ENCODE measurements at places on chromosomes 7 and 10. TPM values are rescaled to one million over a fixed set of nuclear protein-coding genes. Genes with fewer than 3 reads are reported as not detected.

- no peak for DNase-seq
These were observed 59.7 kb upstream of the HABP2 start for GRCh38 chr10:113493195-113493594.

DNA sequence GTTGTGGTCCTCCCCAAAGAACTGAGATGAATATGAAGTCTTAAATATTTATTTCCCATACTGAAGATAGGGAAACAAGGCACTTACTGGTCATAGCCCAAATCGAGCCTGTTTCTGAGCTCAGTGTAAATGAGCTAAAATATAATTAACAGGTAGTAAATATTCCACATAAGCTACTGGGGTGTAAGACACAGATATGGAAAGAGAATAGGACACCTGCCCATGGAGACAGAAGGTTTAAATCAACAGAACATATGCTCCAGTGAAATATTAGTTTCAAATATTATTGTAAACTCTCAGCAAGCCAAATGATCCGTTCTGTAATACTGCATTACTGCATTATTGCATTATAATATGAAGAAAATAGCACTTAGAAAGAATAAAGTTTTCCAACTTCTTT is 537.9 kb downstream of the ANKRD7 start:
- no peak for DNase-seq

DNA sequence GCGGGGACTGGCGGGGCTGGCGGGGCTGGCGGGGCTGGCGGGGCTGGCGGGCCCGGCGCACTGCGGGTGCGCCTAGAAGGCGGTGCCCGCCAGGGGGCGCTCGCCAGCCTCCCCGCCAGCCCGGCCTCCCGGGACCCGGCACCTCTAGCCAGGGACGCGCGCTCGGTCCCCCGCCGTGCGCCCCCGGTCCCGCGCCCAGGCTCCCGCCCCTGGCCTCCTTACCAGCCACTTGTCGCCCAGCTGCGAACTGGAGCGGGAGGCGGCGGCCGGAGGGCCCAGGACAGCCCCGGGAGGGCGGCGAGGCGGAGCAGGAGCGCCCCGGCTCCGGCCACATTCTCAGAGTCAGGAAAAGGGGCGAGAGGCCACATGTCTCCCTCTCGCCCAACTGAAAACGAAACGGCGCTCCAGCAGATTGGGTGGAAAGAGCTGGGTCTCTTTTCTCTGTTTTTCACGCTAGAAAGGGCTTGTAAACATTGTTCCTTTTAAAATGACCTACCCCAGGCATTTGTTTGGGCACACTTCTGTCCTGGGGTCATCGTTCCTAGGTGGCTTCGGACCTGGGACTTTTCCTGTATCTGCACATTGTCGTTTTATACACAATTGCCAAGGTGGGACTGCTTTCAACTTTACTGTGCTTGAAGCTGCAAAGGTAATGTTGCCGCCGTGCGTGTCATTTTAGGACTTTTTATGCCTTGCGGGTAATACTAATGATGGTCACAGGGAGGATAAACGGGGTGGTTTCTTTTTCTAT is 378 bp upstream of the PRKCQ start:
- DNase-seq: peak; percentile 73

DNA sequence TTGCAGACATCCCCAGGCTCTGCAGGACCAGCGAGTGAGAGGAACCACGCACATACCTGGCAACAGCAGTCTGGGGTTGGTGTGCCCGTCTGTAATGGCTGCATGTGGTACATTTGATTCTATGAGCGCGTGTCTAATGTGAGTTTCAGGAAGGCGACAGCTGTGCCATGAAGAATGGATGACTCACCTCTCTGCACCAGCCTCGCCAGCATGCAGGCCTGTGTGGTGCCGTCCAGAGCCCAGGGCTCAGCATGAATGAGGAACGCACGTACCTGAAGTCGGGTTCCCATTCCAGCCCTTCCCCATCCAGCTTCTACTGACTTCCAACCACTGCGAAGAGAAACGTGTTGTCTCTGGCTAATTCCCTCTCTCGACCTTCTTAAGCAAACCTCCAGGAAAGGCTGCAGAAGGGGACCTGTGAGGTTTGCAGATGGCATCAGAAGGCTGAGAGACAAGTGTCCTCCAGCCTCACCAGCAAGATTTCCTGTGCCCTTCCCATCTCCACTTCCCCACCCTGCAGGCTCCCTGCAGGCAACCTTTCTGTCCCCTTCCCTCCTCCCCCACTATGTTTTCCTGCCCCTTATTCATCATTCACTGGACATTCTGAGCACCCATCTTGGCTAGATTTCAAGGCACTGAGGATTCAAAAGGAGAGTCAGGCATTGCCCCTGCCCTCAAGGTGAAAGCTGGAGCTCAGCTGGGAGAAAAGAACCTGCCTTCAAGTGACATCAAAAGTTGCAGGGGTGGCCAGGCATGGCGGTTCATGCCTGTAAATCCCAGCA is 54.3 kb downstream of the ASB13 start:
- DNase-seq: no peak

GRCh38 chr7:151375530-151376217 is 34.1 kb downstream of the NUB1 start:
- no peak for DNase-seq

DNA sequence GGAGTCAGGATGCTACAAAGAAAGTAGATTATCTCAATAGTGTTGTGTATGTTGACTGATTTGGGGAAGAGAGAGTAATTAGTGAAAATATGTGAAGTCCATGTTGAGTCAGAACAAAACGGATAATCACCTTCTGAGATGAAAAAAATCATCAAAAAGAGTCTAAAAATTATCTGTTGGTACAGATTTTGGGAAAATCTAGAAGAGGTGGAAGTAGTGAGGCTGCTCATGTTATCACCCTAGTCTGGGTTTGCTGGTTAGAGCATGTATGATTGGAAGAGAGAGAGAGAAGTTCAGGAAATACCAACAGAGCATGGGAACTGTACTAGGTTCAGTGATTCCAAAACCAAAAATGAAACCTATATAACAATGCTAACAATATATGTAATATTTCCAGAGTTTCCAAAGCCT is 12.3 kb downstream of the RPA3 start:
- no peak for DNase-seq

DNA sequence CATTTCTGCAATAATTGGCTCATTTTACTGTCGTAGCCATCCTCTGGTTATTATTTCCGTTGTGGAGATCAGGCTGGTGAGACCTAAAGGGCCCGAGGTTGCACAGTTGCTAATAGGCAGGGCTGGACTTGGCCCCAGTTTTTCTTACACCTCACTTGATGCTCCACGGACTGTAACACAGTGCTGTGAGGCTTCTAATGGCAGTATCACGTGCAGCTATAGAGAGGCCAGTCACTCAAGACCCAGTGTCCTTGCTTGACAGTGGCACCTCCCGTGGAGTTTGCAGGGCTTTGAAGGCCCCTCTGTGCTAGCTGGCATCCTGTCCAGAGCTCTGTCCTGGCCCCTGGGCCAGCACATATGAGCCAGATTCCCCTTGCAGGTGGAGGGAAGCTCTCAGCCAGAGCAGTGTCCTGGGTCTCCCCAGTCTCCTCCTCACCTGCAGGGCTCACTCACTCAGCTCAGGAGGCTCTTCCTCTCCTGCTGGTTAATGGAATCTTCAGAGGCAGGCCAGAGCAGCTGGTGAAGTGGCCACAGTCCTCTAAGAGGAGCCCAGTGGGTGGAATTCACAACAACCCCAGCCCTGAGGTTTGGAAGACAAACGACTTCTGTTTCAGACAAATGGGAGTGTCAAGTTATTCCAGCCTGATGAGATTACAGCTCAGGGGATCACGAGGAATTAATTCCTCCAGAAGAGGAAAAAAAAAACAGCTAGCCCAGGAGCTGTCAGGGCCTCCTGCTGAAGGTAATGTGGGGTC is 114.2 kb upstream of the FAM180A start:
- no peak for DNase-seq

DNA sequence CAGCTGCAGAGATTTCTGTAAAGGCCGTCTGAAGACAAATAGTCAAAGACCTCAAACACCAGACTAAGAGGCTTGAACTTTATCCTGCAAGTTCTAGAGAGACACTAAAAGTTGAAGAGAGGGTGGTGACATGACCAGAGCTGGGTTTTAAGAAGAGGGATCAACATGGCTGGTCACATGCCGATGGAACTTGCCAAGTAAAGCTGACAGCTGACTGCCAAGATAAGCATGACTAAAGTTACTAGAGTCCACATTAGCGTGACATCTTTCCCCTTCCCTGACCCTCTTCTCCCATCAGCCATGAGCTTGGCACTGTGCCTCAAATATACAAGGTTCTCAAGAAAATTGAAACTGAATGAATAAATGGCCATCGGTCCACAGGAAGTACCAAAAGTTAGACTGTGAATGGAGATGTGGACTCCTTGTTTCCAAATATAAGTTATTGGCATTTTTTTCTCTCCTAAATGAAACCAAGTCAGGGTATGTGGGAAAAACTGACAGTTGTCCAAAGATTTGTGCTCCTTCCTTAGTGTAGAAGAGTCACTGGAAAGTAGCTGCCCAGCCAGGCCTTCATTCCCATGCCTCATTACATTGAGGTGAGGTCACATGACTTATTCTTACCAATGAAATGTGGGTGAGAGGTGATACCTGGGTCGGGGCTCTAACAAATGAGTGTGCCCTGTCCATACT is 24.5 kb downstream of the XPNPEP1 start:
- DNase-seq: no peak

GRCh38 chr10:63467841-63468240 is 2.1 kb upstream of the JMJD1C start:
- no peak for DNase-seq

DNA sequence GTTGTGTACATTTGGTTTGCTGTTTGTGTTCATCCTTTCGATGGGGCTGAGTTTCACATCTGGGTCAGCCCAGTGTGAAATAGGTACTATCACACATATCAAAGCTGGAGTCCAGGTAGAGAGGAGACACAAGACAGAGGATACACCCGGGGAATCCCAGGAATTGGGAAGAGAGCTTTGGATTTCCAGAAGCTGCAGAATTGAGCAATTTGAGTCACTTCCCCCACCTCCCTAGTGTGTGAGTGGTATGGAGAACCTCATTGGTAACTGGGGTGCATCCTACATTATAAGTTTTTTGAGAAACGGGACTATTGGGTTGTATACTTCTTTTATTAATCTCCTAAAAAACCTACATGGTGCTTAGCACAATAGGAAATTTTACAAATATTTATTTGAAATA is 12.1 kb upstream of the PDSS1 start:
- DNase-seq: no peak

The BLNK gene
- polyA plus RNA-seq: 3.4 TPM

The IL6 gene
- polyA plus RNA-seq: 0.41 TPM
